Breast epithelium (tissue), 4 donors: ENCODE measurements at places on chromosomes 7 and 10.

GRCh38 chr10:10294184-10294880 lies 723.3 kb upstream of the CELF2 start:
- no peak overlapping the region for H3K27ac ChIP-seq
- H3K36me3 ChIP-seq = no peaks in the 10 kb centered on the region
- H3K4me1 ChIP-seq = no peaks in the 10 kb centered on the region

- no peaks in the 10 kb centered on the region for H3K4me1 ChIP-seq
- DNase-seq = no peak
- no peaks in the 10 kb centered on the region for H3K36me3 ChIP-seq
- peaks cover 27% of the 10 kb centered on the region for H3K27me3 ChIP-seq
These were observed 19.8 kb downstream of the IGF2BP3 start for GRCh38 chr7:23450518-23450917.

DNA sequence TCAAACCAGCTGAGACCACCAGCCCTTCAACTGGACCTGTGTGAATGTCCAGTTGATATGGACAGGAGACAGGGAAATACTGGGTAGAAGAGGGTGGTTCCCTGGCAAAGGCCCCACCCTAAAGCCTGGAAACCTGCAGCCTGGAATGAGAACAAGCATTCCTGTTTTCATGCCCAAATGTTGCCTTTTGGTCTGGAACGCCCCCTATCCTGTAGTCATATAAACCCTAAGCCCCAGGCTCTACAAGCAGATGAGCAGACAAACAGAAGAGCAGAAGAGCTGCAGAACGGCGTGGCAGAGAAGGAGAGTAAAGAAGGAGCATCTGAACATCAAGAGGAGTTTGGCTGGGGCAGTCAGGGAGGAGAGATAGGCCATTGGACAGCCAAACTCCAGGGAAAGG lies 38.4 kb downstream of the SYPL1 start:
- H3K4me3 ChIP-seq = no peak overlapping the region
- H3K4me1 ChIP-seq = peaks cover 2% of the 10 kb centered on the region
- H3K27ac ChIP-seq = no peak overlapping the region
- H3K27me3 ChIP-seq = no peaks in the 10 kb centered on the region

GRCh38 chr7:41695661-41696322 lies 7.1 kb downstream of the INHBA start:
- H3K4me1 ChIP-seq = no peaks in the 10 kb centered on the region
- no peak for DNase-seq
- H3K4me3 ChIP-seq = peak overlapping the region; percentile 30
- no peaks in the 10 kb centered on the region for H3K27me3 ChIP-seq
- no peaks in the 10 kb centered on the region for H3K36me3 ChIP-seq
- H3K27ac ChIP-seq = peak overlapping the region; percentile 87

GRCh38 chr7:30027065-30027456 lies 559 bp upstream of the FKBP14 start:
- H3K27ac ChIP-seq = peak overlapping the region; percentile 61
- no peaks in the 10 kb centered on the region for H3K27me3 ChIP-seq
- peak; percentile 20 for DNase-seq
- peaks cover 15% of the 10 kb centered on the region for H3K4me1 ChIP-seq
- H3K36me3 ChIP-seq = no peaks in the 10 kb centered on the region
- H3K4me3 ChIP-seq = peak overlapping the region; percentile 79

DNA sequence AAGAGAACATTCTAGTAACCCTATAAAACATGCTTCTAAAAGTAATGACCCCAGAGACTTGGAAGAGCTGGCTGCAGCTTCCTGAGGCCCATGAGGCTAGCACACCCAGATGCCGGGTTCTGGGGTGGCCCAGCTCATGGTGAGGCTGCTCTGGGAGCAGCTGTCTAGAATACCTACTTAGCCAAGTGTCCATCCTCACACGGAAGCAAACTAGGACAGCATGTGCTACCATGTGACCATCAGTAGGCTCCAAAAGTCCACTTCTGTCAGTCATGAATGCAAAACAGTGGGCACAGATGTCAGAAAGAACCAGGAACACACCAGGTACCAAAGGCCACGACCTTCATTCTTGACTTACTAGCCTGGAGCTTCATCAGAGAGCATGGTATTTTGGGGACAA lies 32.4 kb downstream of the CTBP2 start:
- no peak overlapping the region for H3K27ac ChIP-seq
- H3K4me1 ChIP-seq = no peaks in the 10 kb centered on the region
- H3K27me3 ChIP-seq = no peaks in the 10 kb centered on the region
- H3K4me3 ChIP-seq = no peak overlapping the region
- no peak for DNase-seq

- DNase-seq = no peak
- H3K27me3 ChIP-seq = no peaks in the 10 kb centered on the region
- no peaks in the 10 kb centered on the region for H3K36me3 ChIP-seq
- H3K4me1 ChIP-seq = no peaks in the 10 kb centered on the region
- H3K27ac ChIP-seq = no peak overlapping the region
These were observed 81.9 kb downstream of the NUDCD3 start for GRCh38 chr7:44408596-44408995.

DNA sequence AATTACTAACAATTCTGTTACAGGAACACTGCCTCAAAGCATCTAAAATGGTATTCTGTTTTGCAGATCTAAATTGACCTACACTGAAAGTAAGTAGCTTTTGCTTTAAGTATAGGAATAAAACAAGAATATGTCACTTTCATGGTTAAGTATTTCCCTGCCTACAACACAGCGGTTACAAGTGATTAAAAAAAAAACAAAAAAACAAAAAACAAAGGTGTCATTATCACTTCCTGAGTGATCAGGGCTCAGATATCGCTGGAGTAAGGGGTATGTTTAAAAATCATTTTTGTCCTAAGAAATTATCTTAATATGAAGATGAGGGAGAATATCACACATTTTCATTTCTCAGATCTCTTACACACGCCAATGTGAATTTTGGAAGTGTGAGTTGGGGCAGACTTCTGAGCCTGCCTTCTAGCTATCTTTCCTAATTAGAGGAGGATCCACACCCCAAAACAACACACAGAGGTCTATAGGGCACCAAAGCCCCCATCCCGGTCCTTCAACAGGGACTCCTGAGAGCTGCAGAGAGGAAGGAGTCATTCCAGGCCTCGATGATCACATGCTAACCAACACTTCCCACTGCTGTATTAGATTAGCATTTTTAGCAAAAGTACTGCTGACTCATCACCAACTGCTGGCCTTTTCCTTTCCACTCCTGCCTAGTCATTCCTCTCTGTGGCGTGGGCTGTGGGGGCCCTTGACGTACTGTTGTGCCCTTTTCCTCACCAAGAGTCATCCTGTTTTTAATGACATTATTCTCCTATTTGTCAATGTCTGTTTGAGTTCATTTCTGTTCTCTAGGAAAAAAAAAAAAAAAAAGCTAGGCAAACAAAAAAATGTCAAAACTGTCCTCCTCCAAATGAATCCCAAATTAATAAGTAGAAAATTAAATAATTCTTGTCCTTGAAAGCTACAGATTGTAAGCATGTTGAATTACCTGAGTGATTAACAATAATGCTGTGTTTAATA lies 31.2 kb downstream of the PRTFDC1 start:
- H3K4me3 ChIP-seq = no peak overlapping the region
- peak overlapping the region; percentile 22 for H3K27ac ChIP-seq
- H3K27me3 ChIP-seq = no peaks in the 10 kb centered on the region
- DNase-seq = no peak

DNA sequence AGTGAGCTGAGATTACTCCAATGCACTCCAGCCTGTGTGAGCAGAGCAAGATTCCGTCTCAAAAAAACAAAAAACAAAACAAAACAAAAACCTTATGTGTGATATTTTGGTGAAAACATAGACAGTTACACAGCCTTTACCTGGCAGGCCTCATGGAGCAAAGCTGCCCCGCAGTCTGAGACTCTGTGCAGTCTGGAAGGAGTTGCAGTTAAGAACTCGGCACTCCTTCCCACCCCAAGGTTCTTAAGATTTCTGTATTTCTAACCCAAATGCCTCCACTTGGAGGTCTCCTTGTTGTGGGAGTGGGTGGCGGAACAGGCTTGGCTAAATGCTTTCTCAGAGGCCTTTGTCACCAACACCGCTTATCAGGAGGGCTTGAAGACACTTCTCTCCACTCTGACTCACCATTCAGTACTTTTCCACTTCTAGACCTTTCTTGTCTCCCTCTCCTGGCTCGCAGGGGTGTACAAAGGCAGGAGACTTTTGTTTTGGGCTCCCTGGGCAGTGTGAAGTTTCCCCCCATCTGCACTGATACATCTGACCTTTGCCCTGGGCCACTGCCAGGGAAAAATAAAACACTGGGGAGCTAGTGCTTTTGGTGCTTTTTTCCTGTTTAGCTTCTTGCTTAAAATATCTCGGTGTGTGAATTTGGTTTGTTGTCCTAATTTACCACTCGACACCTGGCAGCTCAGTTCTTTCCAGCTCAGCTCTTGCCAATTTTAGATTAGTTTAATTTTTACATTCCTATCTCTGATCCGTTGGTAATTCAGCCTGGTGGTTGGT lies 51.3 kb upstream of the MAGI2 start:
- no peaks in the 10 kb centered on the region for H3K36me3 ChIP-seq
- DNase-seq = no peak
- H3K27me3 ChIP-seq = no peaks in the 10 kb centered on the region
- no peak overlapping the region for H3K27ac ChIP-seq

- H3K27me3 ChIP-seq = no peaks in the 10 kb centered on the region
- no peak overlapping the region for H3K27ac ChIP-seq
- no peak overlapping the region for H3K4me3 ChIP-seq
These were observed 121.2 kb downstream of the EMX2 start for GRCh38 chr10:117663750-117664149.

DNA sequence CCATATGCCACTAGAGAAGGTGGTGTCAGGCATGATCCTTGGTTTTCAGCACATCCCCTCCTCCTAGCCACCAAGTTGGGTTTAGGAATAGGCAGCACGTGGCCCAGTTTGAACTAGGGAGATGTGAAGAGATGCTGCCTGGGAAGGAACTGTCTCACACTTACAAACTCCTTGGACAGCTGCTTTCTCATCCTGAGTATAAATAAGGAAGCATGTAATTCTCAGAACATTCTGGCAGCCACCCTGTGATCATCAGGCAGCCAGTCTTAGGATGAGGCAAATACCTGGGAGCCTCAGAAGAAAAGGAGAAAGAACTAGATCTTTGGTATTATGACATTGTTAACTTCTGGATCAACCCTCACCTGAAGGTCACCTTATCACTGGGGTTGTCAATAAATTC lies 21.3 kb upstream of the XPNPEP1 start:
- H3K4me3 ChIP-seq = no peak overlapping the region
- no peaks in the 10 kb centered on the region for H3K36me3 ChIP-seq
- no peaks in the 10 kb centered on the region for H3K4me1 ChIP-seq
- DNase-seq = no peak
- H3K27me3 ChIP-seq = no peaks in the 10 kb centered on the region

GRCh38 chr7:144866189-144866588 lies 30.3 kb upstream of the TPK1 start:
- H3K4me3 ChIP-seq = no peak overlapping the region
- no peak for DNase-seq
- H3K27me3 ChIP-seq = no peaks in the 10 kb centered on the region

- no peak overlapping the region for H3K4me3 ChIP-seq
- H3K27me3 ChIP-seq = no peaks in the 10 kb centered on the region
- H3K4me1 ChIP-seq = no peaks in the 10 kb centered on the region
- no peak overlapping the region for H3K27ac ChIP-seq
These were observed 127.0 kb upstream of the MEOX2 start for GRCh38 chr7:15813448-15813847.

- H3K36me3 ChIP-seq = no peaks in the 10 kb centered on the region
- H3K4me3 ChIP-seq = no peak overlapping the region
- H3K4me1 ChIP-seq = no peaks in the 10 kb centered on the region
These were observed 59.3 kb downstream of the C10orf105 start for GRCh38 chr10:71660313-71660712.

DNA sequence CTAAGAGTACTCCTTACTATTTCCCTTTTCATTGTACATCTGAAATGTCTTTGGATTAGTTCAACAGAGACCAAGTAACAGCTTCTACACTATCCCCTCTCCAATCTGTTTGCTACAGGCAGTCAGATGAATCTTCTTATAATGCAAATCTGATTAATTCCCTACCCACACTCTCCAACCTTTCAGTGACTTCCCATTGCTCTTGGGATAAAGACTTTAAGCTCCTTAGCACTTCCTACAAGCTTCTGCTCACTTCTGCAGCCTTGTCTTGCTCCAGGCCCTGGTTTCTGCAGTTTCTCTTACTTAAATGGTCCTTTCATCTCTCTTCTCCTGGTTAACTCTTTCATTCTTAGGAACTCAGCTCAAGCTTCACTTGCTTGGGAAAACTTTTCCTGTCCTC lies 65.2 kb upstream of the FEZF1 start:
- H3K36me3 ChIP-seq = no peaks in the 10 kb centered on the region
- no peaks in the 10 kb centered on the region for H3K27me3 ChIP-seq
- H3K4me3 ChIP-seq = no peak overlapping the region
- H3K4me1 ChIP-seq = no peaks in the 10 kb centered on the region
- no peak overlapping the region for H3K27ac ChIP-seq

DNA sequence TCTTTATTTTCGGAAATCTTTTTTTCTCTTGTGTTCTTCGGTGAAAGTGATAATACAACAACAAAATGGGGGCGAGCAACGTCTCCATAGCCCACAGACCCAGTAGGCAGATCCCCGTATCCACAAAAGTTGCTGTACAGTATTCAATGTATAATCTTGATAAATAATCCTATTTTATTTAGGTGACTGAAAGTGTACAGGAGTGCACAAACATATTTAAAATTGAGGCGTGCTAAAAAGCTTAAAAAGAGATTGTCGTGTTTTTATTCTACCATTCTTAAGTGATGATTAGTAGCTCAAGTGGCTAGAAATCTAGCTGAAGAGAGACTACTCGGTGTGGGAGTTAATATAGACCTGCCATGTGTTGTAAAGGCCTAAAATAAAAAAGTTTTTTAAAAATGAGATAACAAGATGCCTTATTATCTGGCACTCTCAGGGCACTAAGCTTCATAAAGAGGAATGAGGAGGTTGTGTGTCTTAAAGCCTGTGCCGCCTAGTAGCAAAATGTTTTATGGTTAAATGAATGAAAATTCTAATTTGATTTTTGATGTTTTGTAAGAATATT lies 1.6 kb downstream of the CAPZA2 start:
- peak overlapping the region; percentile 100 for H3K27ac ChIP-seq
- H3K4me3 ChIP-seq = peak overlapping the region; percentile 94
- no peak for DNase-seq
- H3K27me3 ChIP-seq = no peaks in the 10 kb centered on the region

DNA sequence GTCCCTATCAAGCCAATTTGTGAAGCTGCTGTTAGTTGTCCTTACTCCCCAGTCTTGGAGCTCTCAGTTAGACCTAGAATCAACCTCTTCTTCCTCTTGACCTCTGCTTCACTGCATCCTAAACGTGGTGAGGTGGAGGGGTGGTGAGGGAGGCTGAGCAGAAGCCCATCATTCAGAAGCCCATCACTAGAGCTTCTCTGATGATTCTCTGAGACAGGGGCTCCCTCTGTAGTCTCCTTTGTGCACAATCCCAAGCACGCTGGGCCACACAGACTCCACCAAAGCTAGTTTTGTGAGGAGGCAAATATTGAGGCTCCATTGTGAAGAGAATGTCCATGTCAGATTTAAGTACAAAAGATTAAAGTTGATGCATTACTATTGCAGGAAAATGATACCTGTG lies 163.8 kb upstream of the PRSS1 start:
- H3K4me3 ChIP-seq = no peak overlapping the region
- no peaks in the 10 kb centered on the region for H3K36me3 ChIP-seq
- H3K4me1 ChIP-seq = no peaks in the 10 kb centered on the region
- H3K27ac ChIP-seq = no peak overlapping the region
- no peaks in the 10 kb centered on the region for H3K27me3 ChIP-seq

GRCh38 chr10:80284522-80284921 lies 4.9 kb downstream of the MAT1A start:
- H3K27ac ChIP-seq = no peak overlapping the region
- no peaks in the 10 kb centered on the region for H3K36me3 ChIP-seq
- no peaks in the 10 kb centered on the region for H3K4me1 ChIP-seq
- no peak for DNase-seq
- H3K27me3 ChIP-seq = no peaks in the 10 kb centered on the region
